ENCODE measurements at places on chromosomes 3 and 15.

- no peak for DNase-seq
These were observed 11.3 kb upstream of the RPL14 start for GRCh38 chr3:40445880-40446279.

- DNase-seq, result no peak
These were observed 39.8 kb downstream of the CADM2 start for GRCh38 chr3:84998545-84998944.

DNA sequence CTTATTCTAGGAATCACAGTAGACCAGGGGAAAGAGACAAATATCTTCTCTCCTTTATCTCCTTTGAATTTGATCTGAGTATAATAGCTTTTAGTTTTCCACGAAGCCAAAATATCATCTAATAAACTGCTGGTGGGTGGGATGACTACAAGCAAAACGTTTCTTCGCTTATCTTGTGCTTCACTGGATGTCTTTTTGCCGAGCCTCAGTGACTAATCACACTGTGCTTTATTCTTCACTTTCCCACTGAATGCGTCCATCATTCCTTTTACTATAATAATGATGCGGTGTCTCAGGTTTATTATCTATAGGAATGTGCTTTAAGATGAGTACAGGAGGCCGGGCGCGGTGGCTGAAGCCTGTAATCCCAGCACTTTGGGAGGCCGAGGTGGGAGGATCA lies 32.5 kb downstream of the CEP152 start:
- DNase-seq, result no peak

DNA sequence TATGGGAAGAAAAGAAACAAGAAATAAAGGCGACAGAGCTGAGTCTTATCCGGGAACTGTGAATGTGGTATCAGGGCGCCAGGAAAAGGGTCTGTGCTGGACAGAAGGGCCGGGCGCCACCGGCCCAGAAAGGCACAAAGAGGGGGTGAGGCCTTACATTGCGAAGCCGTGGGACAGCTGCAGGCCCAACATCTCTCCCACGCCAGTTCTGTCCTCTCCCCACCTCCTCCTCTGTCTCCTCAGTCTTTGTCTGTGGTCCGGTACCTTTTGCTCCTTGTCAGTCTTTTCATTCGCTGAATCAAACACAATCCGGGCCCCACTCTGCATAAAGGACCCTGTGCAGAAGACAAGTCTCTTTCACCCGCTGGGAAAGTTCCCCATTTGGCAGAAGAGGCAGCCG lies 81.8 kb downstream of the LRIG1 start:
- DNase-seq, result no peak

DNA sequence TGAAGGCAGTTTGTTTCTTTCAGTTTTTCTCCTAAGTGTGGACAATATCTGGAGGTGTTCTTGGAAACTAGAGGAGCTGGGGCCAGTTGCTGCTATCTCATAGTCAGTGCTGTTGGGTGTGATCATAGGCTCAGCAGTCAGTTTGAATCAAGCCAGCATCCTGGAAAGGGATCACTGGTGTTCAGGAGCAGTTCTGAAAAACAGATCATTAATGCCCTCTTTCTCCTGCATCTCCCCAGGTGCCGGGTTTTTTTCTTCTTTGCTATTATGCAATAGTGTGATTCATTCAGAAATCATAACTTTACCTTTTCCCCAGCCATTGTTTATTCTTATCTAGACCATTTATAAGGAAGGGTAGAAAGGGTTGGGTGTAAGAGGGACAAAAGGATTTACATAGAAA lies 24.0 kb downstream of the LNP1 start:
- DNase-seq, result no peak

- DNase-seq, result no peak
These were observed 73.5 kb upstream of the RASGRP1 start for GRCh38 chr15:38638126-38638525.

- DNase-seq, result no peak
These were observed 344 bp downstream of the LINS1 start for GRCh38 chr15:100601617-100602063.

- DNase-seq, result no peak
These were observed 23.2 kb upstream of the LAMP3 start for GRCh38 chr3:183185696-183186095.

DNA sequence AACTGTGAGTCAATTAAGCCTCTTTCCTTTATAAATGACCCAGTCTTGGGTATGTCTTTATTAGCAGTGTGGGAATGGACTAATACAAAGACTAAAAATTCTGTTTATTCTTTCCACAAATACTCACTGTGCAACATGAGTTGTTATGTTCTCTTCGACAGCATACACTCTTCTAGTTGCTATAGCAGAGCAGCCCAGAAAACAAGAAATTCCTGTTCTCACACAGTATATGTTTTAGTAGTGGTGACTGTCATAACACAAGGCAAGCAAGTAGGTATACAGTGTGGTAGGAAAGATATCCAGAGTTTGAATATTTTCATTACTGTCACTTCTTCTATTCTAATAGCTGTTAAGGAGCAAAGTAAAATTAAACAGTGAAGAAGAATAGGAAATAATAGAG lies 453.3 kb downstream of the ROBO1 start:
- no peak for DNase-seq

DNA sequence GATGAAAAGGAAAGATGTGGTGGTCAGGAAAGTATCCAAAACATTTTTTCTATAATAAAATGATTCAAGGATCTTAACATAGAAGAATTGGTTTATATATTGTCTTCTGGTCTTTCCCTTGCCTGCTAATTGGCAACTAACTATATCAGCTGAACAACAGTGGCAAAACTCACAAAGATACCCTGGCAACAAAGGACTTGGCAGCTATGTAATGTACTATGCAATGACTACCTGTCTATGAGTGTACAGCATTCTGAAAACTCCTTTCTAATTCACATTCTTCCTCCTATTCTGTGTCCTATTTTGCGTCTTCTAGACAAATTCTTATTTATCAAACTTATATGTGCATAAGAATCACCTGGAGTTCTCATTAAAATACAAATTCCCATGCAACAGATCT lies 15.7 kb upstream of the SERPINI2 start:
- DNase-seq, result no peak

GRCh38 chr3:190281308-190282051 lies 40.8 kb downstream of the CLDN1 start:
- DNase-seq, result no peak

DNA sequence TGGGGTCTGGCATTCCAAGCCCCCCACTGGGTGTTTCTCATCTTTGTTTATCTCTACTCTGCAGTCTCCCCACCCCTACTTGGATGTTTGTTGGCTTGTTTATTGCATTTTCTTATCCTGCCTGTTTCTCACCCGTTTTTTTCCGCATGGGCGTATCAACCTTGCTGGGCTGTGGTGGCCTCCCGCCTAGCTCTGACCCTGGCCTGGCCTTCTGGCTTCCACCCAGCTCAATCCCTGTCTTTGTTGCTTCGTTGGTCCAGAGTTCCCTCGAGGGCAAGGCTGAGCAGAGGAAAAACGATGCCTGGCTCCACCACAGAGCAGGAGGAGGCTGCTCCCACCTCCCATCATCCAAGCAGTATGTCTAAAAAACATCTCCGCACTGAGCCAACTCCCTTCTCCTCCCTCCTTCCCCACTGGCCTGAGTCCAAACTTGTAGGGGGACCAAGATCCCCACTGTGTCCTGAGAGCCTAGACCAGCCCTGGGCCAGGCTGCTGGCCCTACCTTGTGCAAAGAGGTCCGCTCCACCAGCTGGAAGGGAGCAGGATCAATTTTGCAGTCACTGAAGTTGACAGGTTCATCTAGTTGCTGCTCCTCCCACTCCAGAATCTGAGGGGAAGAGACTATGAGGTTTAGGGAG lies 9.8 kb downstream of the CLCN2 start:
- no peak for DNase-seq

- no peak for DNase-seq
These were observed 19.9 kb upstream of the SCN10A start for GRCh38 chr3:38835939-38836338.

DNA sequence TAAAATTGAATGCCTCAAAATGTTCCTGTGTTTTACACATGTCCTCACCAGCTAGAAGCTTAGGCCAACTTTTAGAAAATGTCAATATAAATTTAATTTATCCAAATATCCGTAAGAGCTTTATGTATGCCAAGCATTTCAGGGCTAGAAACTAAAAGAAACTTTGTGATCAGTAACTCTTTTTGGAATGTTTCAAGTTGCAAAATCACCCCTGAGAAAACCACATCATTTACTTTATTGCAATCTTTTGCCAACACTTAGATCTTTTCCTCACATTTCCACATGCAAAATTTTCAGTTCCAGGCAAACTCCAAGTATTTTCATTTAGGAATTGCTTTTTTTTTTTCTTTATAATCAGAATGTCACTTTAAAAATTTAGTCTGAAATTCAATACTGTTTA lies 20.1 kb upstream of the IGF1R start:
- DNase-seq, result no peak

DNA sequence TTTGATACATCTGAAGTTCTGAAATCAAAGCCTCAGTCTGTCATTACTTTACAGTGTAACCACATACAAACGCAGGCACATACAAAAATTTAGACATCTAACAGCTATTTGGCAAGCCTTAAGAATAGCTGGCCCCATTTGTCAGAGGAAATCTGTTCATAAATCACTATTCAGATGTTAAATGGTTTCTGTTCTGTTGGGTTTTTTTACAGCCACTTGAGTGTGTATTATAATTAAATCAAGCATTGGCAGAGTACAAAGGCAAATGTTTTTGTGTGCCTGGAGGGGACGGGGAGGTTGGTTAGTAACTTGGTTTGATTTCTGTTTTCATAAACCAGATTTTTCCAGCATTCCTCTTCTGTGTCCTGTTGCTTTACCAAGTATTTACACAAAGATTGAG lies 24.1 kb downstream of the PIGB start:
- no peak for DNase-seq

GRCh38 chr15:71275098-71275497 lies 159.8 kb downstream of the THSD4 start:
- no peak for DNase-seq

GRCh38 chr3:58769065-58769464 lies 102.5 kb upstream of the FAM3D start:
- DNase-seq, result no peak

GRCh38 chr3:184472723-184473428 lies 88.7 kb upstream of the EPHB3 start:
- peak; percentile 14 for DNase-seq
